ENCODE measurements at places on chromosomes 1 and 21. TPM values are rescaled to one million over a fixed set of nuclear protein-coding genes. Genes with fewer than 3 reads are reported as not detected.

The AADACL4 gene
- not detected for total RNA-seq

The TMPRSS15 gene
- not detected for total RNA-seq

The PCSK9 gene
- total RNA-seq = under 0.01 TPM

GRCh38 chr1:153342178-153342577 lies 6.5 kb downstream of the PGLYRP4 start:
- H3K27ac ChIP-seq = no peak overlapping the region
- H3K4me3 ChIP-seq = no peak overlapping the region
- H3K4me1 ChIP-seq = no peaks in the 10 kb centered on the region

DNA sequence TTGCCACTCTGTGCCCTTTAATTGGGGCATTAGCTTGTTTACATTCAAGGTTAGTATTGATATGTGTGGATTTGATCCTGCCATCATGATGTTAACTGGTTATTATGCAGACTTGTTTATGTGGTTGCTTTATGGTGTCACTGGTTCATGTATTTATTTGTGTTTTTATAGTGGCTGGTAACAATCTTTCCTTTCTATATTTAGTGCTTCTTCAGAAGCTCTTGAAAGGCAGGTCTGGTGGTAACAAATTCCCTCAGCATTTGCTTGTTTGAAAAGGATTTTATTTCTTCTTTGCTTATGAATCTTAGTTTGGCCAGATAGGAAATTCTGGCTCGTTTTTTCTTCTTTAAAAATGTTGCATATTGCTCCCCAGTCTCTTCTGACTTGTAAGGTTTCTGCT lies 215.4 kb downstream of the ZC3H11B start:
- no peak overlapping the region for H3K4me3 ChIP-seq
- no peak overlapping the region for H3K27ac ChIP-seq
- no peaks in the 10 kb centered on the region for H3K36me3 ChIP-seq
- H3K4me1 ChIP-seq = no peaks in the 10 kb centered on the region

DNA sequence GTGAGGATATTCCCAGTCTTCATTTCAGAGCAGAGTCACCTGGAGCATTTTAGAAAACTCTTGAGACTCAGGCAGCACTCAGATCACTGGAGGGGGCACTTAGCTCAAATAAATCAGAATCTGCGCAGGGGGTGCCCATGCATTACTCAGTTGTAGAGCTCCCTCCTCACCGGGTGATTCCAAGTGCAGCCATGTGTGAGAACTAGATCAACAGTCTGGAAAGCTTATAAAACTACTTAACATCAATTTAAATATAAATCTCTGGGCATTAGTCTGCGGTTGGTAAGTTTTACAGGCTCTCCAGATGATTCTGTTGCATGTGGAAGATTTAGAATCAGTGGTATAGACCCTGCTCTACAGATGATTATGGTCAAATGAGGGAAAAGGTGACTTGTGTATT lies 128.6 kb downstream of the ST6GALNAC3 start:
- no peak for DNase-seq
- no peaks in the 10 kb centered on the region for H3K36me3 ChIP-seq
- no peak overlapping the region for H3K27ac ChIP-seq
- no peak overlapping the region for H3K4me3 ChIP-seq
- no peaks in the 10 kb centered on the region for H3K27me3 ChIP-seq

GRCh38 chr1:248114890-248115289 lies 19.9 kb downstream of the OR2L13 start:
- no peak overlapping the region for H3K4me3 ChIP-seq
- H3K4me1 ChIP-seq = no peaks in the 10 kb centered on the region
- no peak overlapping the region for H3K27ac ChIP-seq
- DNase-seq = no peak
- H3K36me3 ChIP-seq = no peaks in the 10 kb centered on the region

DNA sequence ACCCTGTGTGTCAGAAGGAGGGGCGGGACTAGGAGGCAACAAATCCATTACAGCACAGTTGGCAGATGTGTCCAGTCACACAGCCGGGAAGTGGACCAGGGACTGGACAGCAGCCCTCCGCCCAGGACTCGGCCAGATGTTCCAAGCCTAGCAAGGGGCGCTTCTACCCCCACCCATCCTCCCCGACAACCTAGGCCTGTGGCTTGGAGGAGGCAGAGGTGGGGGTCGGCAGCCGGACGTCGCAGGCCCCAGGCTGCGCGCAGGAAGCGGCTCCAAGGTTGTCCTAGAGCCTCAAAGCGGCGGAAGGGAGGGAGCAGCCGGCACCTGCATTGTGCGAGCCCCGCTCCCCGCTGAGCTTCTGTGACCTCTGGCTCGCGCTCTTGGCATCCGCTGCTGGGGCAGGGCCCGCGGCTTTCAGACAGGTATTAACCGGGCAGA lies 20.6 kb upstream of the MYCL start:
- H3K4me1 ChIP-seq = peaks cover 3% of the 10 kb centered on the region
- peaks cover 15% of the 10 kb centered on the region for H3K27me3 ChIP-seq
- no peak for DNase-seq
- H3K36me3 ChIP-seq = no peaks in the 10 kb centered on the region

DNA sequence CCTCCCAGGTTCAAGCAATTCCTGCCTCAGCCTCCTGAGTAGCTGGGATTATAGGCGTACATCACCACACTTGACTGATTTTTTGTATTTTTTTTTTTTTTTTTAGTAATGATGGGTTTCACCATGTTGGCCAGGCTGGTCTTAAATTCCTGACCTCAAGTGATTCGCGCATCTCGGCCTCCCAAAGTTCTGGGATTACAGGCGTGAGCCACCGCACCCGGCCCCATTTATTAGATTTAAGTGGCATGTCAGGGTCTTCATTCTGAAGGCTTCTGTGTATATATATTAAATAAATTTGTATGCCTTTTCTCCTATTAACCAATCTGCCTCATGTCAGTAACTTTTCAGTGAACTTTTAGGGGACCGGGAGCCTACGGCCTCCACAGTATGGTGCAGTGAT lies 6.0 kb upstream of the CLIC4 start:
- H3K27me3 ChIP-seq = no peaks in the 10 kb centered on the region
- no peak overlapping the region for H3K4me3 ChIP-seq
- no peaks in the 10 kb centered on the region for H3K36me3 ChIP-seq

DNA sequence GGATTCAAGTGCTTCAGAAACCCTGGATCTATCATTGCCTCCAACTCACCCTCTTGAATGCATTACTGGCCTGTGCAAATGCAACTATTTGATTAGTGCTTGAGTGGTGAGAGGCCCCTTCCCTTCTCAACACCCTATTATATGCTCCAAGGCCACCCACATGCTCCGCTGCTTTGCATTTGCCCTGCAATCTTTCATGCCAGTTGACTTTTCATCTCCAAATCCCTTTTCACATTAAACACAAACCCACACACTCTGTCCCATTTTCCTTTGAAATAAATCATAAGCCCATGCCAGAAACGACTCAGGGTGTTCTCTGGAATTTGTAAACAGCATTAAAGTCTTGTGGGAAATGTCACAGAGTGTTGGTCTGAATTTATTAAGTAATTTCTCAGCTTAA lies 78.9 kb upstream of the CTTNBP2NL start:
- no peak for DNase-seq
- H3K27me3 ChIP-seq = peaks cover 28% of the 10 kb centered on the region
- no peaks in the 10 kb centered on the region for H3K36me3 ChIP-seq
- H3K4me3 ChIP-seq = no peak overlapping the region
- no peak overlapping the region for H3K27ac ChIP-seq
- no peaks in the 10 kb centered on the region for H3K4me1 ChIP-seq

DNA sequence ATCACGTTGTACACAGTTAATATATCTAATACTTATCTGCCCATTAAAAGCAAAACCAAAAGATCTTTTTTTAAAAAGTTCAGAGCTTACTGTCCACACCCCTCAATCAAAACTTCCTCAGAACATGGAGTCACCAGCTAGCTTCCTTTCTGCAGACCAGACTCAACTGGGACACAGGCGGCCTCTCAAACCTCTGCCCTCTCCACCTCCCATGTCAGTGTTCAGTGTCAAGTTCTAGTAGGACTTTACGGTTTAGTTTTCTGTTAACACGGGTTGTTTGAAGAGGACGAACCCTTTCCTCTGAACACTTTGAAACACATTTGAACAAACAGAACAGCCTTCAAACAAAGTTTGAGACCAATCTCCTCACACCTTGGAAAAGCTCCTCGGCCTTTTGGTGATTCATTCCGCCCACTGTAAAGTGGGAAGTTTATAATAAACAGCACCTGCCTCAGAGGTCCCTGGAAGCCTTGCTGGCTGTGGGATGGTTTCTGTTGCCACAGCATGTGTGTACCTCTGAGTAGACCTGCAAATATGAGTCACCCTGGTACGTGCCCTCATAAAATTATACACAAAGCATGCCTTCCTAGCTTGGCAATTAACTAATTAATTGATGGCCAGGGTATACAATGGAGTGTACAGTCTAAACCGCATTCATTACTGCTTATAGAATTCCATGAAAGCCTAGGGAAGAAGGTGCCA lies 48.4 kb upstream of the SIPA1L2 start:
- DNase-seq = peak; percentile 65
- peaks cover 3% of the 10 kb centered on the region for H3K4me1 ChIP-seq
- H3K27me3 ChIP-seq = no peaks in the 10 kb centered on the region
- no peak overlapping the region for H3K4me3 ChIP-seq
- H3K27ac ChIP-seq = no peak overlapping the region

DNA sequence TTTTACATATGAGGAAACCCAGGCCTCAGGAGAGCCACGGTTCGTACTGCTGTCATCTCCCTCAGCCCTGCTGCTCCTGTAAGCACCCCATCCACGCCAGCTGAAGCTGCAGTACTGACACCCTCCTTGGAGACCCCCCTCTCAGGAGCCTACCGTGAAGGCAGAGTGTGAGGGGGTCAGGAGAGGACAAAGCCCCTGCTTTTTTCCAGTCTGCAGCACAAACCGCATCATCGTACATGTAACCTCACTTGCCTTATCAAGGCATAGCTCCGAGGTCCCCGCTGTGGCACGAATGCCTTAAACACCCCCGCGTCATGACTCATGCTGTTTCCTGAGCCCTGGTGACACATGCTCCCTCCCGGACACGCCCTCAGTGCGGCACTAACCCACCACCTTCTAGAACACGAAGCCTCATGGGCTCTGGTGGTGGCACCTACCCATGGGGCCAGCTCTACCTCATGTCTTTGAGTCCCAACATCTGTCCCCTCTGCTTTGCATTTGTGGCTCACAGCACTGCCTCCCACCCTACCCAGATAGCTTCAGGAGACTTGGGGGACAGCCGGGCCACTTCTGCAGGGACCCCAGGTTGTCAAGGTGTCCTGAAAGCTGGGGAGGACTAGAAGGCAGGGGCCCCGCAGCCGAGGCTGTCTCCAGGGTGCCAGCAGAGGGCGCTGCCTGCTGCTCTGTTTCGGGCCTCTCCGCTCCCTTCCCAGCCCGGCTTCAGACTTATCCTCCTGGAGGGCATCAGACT lies 4.9 kb downstream of the SH3BGRL3 start:
- H3K4me3 ChIP-seq = no peak overlapping the region
- peaks cover 40% of the 10 kb centered on the region for H3K4me1 ChIP-seq
- peak overlapping the region; percentile 91 for H3K27ac ChIP-seq
- H3K36me3 ChIP-seq = peaks cover 20% of the 10 kb centered on the region
- H3K27me3 ChIP-seq = no peaks in the 10 kb centered on the region
- peak; percentile 97 for DNase-seq

- H3K4me3 ChIP-seq = no peak overlapping the region
- H3K27me3 ChIP-seq = no peaks in the 10 kb centered on the region
- H3K27ac ChIP-seq = no peak overlapping the region
- peaks cover 5% of the 10 kb centered on the region for H3K4me1 ChIP-seq
- DNase-seq = no peak
- no peaks in the 10 kb centered on the region for H3K36me3 ChIP-seq
Measured at GRCh38 chr1:28917757-28918118, 3.4 kb downstream of the EPB41 start.
